ENCODE measurements at places on chromosomes 5 and 9. TPM values are rescaled to one million over a fixed set of nuclear protein-coding genes. Genes with fewer than 3 reads are reported as not detected.

The KCNT1 gene
- not detected for total RNA-seq

The SLC6A18 gene
- not detected for total RNA-seq

The NEURL1B gene
- 5.3 TPM for total RNA-seq

The C5orf52 gene
- total RNA-seq = not detected

Data from Panc1 (cell line).